HFFc6 (cell line): ENCODE measurements at places on chromosomes 6 and 20. TPM values are rescaled to one million over a fixed set of nuclear protein-coding genes. Genes with fewer than 3 reads are reported as not detected.
A peak's percentile ranks its signal among the peaks of the same experiment; 100 is the strongest.

NMBR gene
- total RNA-seq = not detected in 3 replicates

NNAT gene
- not detected in 3 replicates for total RNA-seq

YTHDF1 gene
- total RNA-seq = 36.1 to 40.0 TPM (median 38.6 TPM) in 3 replicates

MYB gene
- total RNA-seq = 0.17 and 0.18 TPM in 2 replicates

NPBWR2 gene
- total RNA-seq = not detected in 3 replicates

TMEM14C gene
- total RNA-seq = 140 to 171 TPM (median 142 TPM) in 3 replicates

PAX1 gene
- total RNA-seq = not detected in 3 replicates

RBBP8NL gene
- total RNA-seq = not detected in 3 replicates

SEMG1 gene
- total RNA-seq = not detected in 3 replicates

UST gene
- total RNA-seq = 16.3 to 17.8 TPM (median 17.3 TPM) in 3 replicates

- H3K27ac ChIP-seq = peak overlapping the region; percentile 98
- H3K27me3 ChIP-seq = no peaks in the 10 kb centered on the region; the same call in 1 of the 2 replicates
- no peak for DNase-seq
Measured at GRCh38 chr6:95578106-95578410, 723 bp downstream of the MANEA start.

- peaks cover 5% of the 10 kb centered on the region; the same call in 1 of the 2 replicates for H3K36me3 ChIP-seq
- H3K4me3 ChIP-seq = no peak overlapping the region
- no peak overlapping the region for H3K27ac ChIP-seq
- DNase-seq = no peak
Measured at GRCh38 chr6:154001494-154002285, 37.4 kb upstream of the OPRM1 start.

- H3K27ac ChIP-seq = no peak overlapping the region
- no peak for DNase-seq
- no peak overlapping the region for H3K4me3 ChIP-seq
- peaks cover 35% of the 10 kb centered on the region for H3K27me3 ChIP-seq
Measured at GRCh38 chr6:39050453-39051112, 2.0 kb downstream of the GLP1R start.

GRCh38 chr20:52643034-52643433 is 329.1 kb upstream of the TSHZ2 start:
- no peak for DNase-seq
- H3K36me3 ChIP-seq = no peaks in the 10 kb centered on the region
- H3K27ac ChIP-seq = no peak overlapping the region
- no peaks in the 10 kb centered on the region for H3K4me1 ChIP-seq
- no peak overlapping the region for H3K4me3 ChIP-seq

DNA sequence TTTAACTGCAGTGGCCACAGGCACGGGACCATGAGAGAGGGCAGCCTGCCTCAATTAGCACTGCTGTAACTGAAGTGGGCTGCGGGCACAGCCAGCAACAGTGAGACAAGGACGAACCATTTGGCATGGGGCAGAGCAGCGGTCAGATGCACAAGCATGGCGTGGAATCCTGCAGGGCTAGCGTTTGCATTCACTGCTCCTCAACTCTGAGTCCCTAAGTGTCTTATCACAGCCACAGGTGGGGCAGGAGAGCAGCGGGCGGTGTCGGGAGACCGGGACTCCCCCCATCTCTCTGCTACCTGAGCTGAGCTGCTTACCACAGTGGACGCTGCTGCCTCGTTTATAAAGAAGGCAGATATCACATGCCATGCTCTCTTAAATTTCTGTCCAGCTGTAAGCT is 31.3 kb upstream of the PDE10A start:
- no peak overlapping the region for H3K4me3 ChIP-seq
- H3K27me3 ChIP-seq = peaks cover 1% of the 10 kb centered on the region
- H3K27ac ChIP-seq = no peak overlapping the region
- DNase-seq = no peak
- H3K36me3 ChIP-seq = peaks cover 6% of the 10 kb centered on the region; the same call in 1 of the 2 replicates

DNA sequence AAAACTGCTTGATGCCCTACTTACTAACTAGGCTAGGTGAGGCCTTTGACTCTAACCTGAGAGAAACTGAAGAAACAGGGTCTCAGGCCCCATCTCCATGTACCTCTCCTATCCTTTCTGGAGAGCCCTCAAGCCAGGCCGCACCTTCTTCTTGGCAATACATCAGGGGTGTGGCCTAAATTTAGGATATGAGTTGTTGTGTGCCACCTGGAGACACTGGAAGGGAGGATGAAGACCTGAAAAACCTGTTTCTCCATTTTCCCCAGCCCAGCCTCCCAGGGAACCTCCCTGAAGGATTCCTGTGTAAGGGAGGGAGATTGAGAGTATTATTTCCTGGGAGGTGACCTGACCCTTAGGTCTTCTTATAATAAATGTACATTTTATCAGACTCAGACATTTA is 3.1 kb downstream of the LY6G6D start:
- H3K27me3 ChIP-seq = peaks cover 11% of the 10 kb centered on the region
- no peaks in the 10 kb centered on the region for H3K4me1 ChIP-seq
- DNase-seq = no peak
- no peak overlapping the region for H3K27ac ChIP-seq

- H3K27me3 ChIP-seq = peaks cover 13% of the 10 kb centered on the region
- H3K27ac ChIP-seq = no peak overlapping the region
- peaks cover 11% of the 10 kb centered on the region for H3K4me1 ChIP-seq
- no peak overlapping the region for H3K4me3 ChIP-seq
- no peaks in the 10 kb centered on the region for H3K36me3 ChIP-seq
- DNase-seq = no peak
Measured at GRCh38 chr6:118722829-118723813, 71.7 kb upstream of the CEP85L start.

GRCh38 chr6:140201787-140202458 is 827.5 kb upstream of the CITED2 start:
- H3K4me1 ChIP-seq = peaks cover 55% of the 10 kb centered on the region
- no peaks in the 10 kb centered on the region; the same call in 1 of the 2 replicates for H3K27me3 ChIP-seq
- H3K27ac ChIP-seq = peak overlapping the region; percentile 82
- H3K36me3 ChIP-seq = peaks cover 31% of the 10 kb centered on the region
- H3K4me3 ChIP-seq = peak overlapping the region; percentile 33; the same call in 1 of the 2 replicates

- peaks cover 1% of the 10 kb centered on the region; the same call in 1 of the 2 replicates for H3K27me3 ChIP-seq
- no peak overlapping the region for H3K27ac ChIP-seq
- peaks cover 20% of the 10 kb centered on the region for H3K36me3 ChIP-seq
- no peak for DNase-seq
Measured at GRCh38 chr6:7282097-7282906, 30.7 kb downstream of the SSR1 start.

DNA sequence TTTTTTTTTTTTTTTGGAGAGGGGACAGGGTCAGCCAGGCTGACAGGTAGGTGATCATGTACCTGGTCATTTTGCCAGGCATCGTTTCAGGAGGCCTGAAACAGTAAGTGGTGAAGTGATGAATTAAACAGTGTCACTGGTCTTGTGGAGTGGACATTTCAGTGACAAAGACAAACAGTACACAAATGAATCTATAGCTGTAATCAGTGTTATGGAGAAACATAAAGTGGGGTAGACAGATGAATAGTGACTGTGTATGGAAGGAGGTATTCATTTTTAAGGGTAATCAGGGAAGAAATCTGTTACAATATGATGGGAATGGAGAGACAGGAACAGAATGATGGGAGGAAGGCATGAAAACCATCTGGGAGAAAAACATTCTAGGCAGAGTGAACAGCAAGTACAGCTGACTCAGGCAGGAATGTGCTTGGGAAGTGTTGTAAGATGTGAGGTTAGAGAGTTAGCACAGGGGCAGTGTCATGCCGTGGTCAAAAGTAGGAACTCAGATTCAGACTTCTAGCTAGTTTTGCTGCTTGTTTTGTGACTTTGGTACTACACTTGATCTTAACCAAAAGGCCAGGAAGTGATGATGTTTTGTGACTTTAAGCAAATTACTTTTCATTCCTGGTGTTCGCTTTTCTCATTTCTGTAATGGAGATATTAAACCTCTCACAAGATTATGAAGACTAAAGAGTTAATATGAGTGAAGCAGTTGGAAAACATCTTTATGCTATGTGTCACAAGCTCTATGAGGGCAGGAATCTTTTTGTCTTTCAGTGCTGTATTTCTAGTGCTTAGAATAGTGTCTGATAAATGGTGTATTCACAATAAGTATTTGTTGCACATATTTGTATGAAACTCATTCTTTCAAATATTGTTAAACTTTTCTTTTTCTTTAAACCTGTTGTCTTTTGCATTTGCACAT is 43.4 kb downstream of the QKI start:
- peak; percentile 86 for DNase-seq
- H3K27me3 ChIP-seq = no peaks in the 10 kb centered on the region
- peaks cover 35% of the 10 kb centered on the region for H3K36me3 ChIP-seq

GRCh38 chr6:27838945-27839625 is 73.1 kb downstream of the OR2B2 start:
- H3K4me3 ChIP-seq = no peak overlapping the region
- no peaks in the 10 kb centered on the region for H3K36me3 ChIP-seq

- DNase-seq = no peak
- H3K4me3 ChIP-seq = peak overlapping the region; percentile 100
- peaks cover 36% of the 10 kb centered on the region for H3K4me1 ChIP-seq
- H3K27ac ChIP-seq = peak overlapping the region; percentile 100
- H3K36me3 ChIP-seq = peaks cover 5% of the 10 kb centered on the region
Measured at GRCh38 chr20:45363611-45364492, 896 bp downstream of the SYS1 start.

- H3K36me3 ChIP-seq = peaks cover 3% of the 10 kb centered on the region; the same call in 1 of the 2 replicates
- peaks cover 3% of the 10 kb centered on the region; the same call in 1 of the 2 replicates for H3K27me3 ChIP-seq
- no peak for DNase-seq
Measured at GRCh38 chr6:170106906-170107525, 183.9 kb downstream of the DLL1 start.

DNA sequence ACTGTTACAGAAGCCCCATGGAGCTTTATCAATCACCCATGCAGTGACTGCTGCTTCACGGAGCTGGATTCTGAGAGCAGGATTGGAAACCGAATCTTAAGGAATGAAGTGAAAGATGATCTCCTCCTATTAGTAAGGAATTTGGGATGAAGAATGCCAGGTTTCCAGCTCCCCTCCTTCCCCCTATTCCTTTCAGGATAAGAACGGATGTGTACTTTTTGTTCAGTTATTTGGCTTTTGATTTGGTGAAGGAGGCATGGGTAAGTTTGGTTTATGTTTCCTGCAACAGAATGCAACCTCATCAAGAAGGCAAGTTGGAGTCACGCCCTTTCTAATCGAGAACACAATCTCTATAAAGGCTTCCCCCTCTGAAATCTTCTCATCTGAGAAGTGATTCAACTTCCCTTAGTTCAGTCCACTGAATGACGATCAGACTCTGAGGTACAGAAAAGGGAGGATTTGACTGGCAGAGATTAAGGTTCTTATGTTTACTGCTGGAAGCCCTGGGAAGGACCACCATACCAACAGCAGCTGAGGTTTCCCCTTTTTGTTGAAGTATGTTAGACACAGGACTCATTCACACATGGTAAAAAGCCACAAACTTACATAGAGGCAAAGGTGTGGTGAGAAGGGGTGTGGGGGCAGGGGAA is 5.5 kb downstream of the ELMO2 start:
- peaks cover 61% of the 10 kb centered on the region for H3K4me1 ChIP-seq
- H3K27ac ChIP-seq = peak overlapping the region; percentile 97
- peaks cover 10% of the 10 kb centered on the region; the same call in 1 of the 2 replicates for H3K36me3 ChIP-seq

- peaks cover 45% of the 10 kb centered on the region for H3K4me1 ChIP-seq
- H3K36me3 ChIP-seq = peaks cover 46% of the 10 kb centered on the region
- no peak overlapping the region for H3K27ac ChIP-seq
- H3K4me3 ChIP-seq = no peak overlapping the region
- peak; percentile 17 for DNase-seq
- H3K27me3 ChIP-seq = no peaks in the 10 kb centered on the region
Measured at GRCh38 chr6:144683216-144684070, 398.3 kb downstream of the UTRN start.

DNA sequence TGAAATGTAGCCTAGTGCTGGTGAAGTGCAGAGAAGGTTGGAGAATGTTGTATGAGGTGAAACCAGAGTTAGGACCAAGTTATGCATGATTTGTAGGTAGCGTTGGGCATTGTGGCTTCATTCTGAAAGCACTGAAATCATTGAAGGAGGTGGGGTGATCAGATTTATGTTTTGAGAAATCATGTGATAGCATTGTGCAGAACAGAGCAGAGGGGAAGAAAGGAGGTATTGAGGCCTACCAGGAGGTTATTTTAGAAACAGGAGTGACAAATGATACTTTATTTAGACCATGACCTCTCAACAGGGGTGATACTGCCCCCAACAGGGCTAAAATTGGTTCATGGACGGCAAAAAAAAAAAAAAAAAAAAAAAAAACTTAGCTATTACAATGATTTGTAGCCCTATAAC is 15.6 kb upstream of the HMGN3 start:
- H3K4me1 ChIP-seq = no peaks in the 10 kb centered on the region
- H3K27me3 ChIP-seq = no peaks in the 10 kb centered on the region
- no peak overlapping the region for H3K4me3 ChIP-seq
- no peaks in the 10 kb centered on the region for H3K36me3 ChIP-seq

- no peak overlapping the region for H3K4me3 ChIP-seq
- peaks cover 41% of the 10 kb centered on the region for H3K4me1 ChIP-seq
- no peaks in the 10 kb centered on the region; the same call in 1 of the 2 replicates for H3K27me3 ChIP-seq
Measured at GRCh38 chr6:149060300-149060984, 257.1 kb upstream of the TAB2 start.

GRCh38 chr6:130240232-130240631 is 17.5 kb upstream of the SAMD3 start:
- peaks cover 2% of the 10 kb centered on the region; the same call in 1 of the 2 replicates for H3K27me3 ChIP-seq
- H3K27ac ChIP-seq = peak overlapping the region; percentile 48
- peak; percentile 68 for DNase-seq
- H3K36me3 ChIP-seq = no peaks in the 10 kb centered on the region
- peaks cover 26% of the 10 kb centered on the region for H3K4me1 ChIP-seq
- no peak overlapping the region for H3K4me3 ChIP-seq

- H3K4me3 ChIP-seq = no peak overlapping the region
- no peak for DNase-seq
- peaks cover 3% of the 10 kb centered on the region; the same call in 1 of the 2 replicates for H3K27me3 ChIP-seq
- H3K27ac ChIP-seq = no peak overlapping the region
- no peaks in the 10 kb centered on the region for H3K4me1 ChIP-seq
- no peaks in the 10 kb centered on the region for H3K36me3 ChIP-seq
Measured at GRCh38 chr6:164520916-164521315, 788.5 kb downstream of the C6orf118 start.

GRCh38 chr6:135622081-135622480 is 124.5 kb upstream of the AHI1 start:
- H3K36me3 ChIP-seq = peaks cover 8% of the 10 kb centered on the region; the same call in 1 of the 2 replicates
- H3K27me3 ChIP-seq = peaks cover 5% of the 10 kb centered on the region
- H3K27ac ChIP-seq = no peak overlapping the region
- H3K4me3 ChIP-seq = no peak overlapping the region

DNA sequence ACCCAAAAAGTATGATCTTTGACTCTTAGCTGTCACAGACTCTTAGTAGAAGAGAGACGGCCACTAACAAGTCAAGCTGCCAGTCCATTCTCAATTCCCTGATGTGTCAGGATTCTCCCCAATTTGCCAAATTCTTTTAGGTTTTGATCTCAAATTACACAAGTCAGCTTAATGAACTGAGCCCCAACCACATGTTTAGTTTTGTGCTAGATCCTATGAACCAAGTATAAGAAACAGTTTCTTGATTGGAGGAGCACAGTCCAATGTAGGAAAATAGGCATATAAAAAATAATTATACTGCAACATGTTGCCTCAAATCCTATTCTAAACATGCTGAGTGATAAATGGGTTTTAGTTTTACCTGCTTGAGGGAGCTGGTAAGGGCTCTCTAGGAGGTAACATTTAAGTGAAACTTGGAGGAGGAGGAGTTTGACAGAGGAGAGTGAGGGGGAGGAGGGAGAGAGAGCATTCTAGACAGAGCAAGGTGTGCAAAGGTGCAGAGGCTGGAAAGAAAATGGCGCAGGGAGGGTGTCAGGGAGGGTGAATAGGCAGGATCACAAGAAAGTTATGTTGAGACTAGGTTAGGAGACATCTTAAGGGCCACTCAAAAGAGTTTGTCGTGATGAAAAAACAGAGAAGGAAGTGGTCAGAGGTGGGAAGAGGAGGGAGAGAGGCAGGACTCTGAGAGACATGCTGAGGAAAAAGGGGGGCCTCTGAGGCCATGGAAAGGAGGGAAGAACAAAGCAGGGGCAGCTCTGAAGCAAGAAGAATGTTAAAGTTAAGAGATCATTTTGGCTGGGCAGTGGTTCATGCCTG is 22.8 kb upstream of the FAM83C start:
- H3K4me3 ChIP-seq = no peak overlapping the region
- H3K27ac ChIP-seq = peak overlapping the region; percentile 70
- no peak for DNase-seq
